ENCODE measurements at places on chromosomes 7 and 10.

DNA sequence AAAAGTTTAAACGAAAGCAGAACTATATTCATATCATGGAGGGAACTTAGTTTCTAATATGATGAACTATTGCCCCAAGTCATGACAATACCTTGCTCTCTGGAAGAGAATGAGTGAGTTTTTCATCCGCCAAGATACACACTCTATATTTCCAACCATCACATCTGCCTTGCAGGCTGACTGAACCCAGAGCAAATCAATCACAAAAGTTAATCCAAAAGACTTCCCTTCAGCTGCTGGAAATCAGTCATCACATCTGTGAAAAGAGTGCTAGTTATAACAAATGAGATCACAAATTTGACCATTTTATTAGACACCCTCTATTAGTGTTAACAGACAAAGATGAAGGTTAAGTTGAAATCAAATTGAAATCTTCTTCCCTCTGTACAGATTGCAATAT is 261.7 kb upstream of the PRKCQ start:
- DNase-seq, result no peak

- DNase-seq, result no peak
Measured at GRCh38 chr7:132065193-132065988, 509.0 kb upstream of the PODXL start.

DNA sequence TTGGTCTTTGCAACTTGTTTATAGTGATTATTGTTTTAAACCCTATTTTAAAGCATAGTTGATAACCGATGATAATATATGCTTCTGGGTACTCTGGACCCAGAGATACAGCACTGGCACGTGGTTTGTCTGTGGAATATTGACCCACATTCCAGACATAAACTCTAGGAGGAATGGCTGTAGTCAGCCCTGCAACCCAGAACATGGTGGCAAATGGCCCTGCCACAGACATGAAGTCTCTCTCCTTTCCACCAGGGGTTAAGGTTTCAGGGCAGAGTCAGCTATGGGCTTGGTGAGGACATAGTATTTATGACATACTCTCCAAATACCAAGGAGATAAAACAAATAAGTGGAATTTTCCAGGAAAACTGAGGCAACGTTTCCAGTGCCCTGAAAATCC is 83.6 kb downstream of the NAMPT start:
- no peak for DNase-seq

DNA sequence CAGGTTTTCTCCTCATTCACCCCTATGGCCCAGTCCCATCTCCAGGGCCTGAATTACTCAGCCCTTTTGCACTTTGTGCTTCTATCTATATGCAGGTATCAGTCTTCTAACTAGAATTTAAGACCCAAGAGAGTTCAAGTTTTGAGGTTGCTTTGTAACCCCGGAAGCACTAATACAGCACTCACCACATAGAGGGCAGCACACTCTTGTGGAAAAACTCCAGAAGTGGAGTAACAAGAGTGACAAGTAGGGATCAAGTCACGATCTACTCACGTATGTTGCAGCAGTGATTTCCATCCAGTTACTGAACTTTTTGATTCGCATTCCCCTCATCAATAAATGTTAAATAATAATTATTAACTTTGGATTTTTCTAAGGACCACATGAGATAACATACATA is 151.0 kb downstream of the CHCHD3 start:
- DNase-seq, result no peak

- DNase-seq, result no peak
Measured at GRCh38 chr7:13724977-13725566, 264.4 kb downstream of the ETV1 start.

- DNase-seq, result no peak
Measured at GRCh38 chr10:73734028-73734720, 10.0 kb upstream of the SEC24C start.

GRCh38 chr7:44615149-44615611 is 8.8 kb downstream of the OGDH start:
- DNase-seq, result no peak

DNA sequence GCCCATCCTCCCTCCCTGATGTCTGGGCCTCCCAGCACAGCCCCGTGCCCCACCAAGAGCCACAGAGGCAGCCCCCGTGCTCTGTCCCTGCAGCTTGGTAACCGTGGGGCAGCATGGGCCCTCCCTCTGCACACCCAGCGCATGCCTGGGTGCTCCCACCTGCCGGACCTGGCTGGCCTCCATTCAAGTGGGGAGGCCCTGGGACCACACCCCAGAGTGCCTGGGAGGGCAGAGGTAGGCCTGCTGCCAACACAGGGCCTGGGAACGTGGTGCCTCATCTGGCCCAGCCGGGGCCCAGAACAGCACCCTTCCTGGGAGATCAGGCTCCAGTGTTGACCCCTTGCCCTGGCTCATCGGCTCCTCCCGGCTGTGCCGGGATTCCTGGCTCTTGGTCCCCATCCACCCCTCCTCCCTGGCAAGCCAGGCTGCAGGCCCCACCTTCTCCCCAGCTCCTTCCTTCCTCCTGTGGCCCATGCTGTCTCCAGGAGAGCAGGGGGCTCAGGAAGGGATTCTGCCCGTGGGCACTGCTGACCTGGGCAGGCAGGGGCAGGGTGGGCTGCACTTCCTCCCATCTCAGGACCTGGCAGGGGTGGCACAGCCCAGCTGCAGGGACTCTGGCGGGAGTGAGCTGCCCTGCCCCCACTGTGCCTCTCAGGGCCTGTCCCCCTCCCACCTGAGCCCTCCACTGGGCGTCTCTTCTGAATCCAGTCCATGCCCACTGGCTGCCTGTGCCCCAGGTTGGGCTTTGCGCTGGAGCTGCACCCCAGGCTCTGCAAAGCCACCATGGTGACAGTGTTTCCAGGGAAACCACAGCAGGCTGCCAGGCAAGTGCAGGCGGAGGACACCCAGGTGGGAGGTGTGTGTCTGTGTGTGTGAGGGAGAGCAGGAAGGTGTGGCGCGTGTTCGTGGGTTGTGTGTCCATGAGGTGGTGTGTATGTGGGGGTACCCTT is 32.6 kb downstream of the PWWP2B start:
- no peak for DNase-seq

GRCh38 chr10:10731366-10731765 is 286.3 kb upstream of the CELF2 start:
- no peak for DNase-seq

- DNase-seq, result no peak
Measured at GRCh38 chr7:32673275-32673983, 178.1 kb downstream of the AVL9 start.

DNA sequence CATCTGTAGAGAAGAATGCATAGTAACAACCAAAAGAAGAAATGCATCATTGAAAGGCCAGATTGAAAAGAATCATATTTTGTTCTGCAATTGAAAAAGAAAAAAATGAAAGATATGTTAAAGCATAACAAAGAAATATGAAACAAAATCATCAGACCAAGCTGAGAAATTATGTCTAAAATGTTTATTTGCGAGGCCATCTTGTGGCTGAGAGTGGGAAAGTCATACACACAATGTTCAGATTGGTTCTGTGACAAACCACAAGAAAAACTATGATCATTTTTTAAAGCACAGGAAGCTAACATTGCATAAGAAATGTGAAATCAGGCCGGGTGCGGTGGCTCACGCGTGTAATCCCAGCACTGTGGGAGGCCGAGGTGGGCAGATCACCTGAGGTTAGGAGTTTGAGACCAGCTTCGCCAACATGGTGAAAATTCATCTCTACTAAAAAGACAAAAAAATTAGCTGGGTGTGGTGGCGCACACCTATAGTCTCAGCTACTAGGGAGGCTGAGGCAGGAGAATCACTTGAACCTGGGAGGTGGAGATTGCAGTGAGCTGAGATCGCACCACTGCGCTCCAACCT is 36.6 kb downstream of the ABCB5 start:
- DNase-seq, result no peak

GRCh38 chr7:25139536-25139935 is 14.5 kb upstream of the CYCS start:
- no peak for DNase-seq

DNA sequence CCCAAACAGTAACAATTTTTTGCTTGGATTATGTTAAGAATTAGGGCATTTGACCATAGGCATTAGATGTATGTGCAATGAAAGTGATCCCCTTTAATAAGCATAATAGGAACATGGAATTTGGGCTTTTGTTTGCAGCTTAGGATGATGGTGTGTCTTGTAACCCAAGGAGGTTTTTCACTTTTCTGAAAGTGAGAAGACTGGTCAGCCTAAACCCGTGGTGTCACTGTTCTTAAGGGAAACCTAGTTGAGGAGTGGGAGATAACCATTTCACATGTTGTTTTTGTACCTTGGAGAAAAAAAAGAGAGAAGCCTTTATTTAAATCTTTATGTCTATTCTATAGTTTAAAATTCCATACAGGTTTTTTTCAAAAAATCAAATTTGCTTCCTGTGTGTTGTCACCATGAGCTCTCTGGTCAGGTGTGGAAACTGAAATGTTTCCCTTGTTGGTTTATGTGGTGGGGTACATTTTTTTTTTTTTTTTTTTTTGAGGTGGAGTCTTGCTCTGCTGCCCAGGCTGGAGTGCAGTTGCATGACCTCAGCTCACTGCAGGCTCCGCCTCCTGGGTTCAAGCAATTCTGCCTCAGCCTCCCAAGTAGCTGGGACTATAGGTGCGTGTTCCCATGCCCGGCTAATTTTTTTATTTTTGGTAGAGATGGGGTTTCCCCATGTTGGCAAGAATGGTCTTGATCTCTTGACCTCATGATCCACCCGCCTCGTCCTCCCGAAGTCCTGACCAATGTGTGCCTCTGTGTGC is 7.7 kb downstream of the CCM2 start:
- no peak for DNase-seq

GRCh38 chr10:73644015-73644743 is 2.9 kb upstream of the MYOZ1 start:
- no peak for DNase-seq

DNA sequence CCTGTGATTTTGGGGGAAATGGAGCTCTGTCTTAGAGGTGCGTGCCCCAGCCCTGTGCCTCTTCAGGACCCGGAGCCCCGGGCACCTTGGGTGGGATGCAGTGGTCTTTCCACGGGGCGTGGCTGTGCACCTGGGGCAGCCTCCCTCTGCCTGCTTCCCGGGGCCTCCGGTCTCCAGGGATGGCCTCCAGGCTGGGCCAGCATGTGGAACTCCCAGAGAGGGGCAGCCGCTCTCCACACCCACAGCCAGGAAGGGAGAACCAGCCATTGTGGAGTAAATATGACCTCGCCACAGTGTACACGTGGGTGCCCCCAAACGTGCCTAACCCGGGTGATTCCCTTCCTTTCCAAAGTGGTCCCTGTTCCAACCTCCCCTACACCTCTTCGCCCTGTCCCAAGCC is 52.6 kb downstream of the JAKMIP3 start:
- DNase-seq, result no peak

- DNase-seq, result no peak
Measured at GRCh38 chr10:108962172-108962571, 961.1 kb downstream of the XPNPEP1 start.

GRCh38 chr10:130243015-130243414 is 106.8 kb downstream of the GLRX3 start:
- no peak for DNase-seq

DNA sequence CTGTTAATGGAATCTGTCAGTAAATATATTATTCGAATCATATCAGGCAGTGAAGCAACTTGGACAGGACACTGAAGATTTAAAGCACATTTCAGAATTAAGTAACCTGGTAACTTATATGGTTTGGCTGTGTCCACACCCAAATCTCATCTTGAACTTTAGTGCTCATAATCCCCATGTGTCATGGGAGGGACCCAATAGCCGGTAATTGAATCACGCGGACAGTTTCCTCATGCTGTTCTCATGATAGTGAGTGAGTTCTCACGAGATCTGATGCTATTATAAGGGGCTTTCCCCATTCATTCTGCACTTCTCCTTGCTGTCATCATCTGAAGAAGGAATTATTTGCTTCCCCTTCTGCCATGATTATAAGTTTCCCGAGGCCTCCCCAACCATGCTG is 83.2 kb upstream of the COL1A2 start:
- no peak for DNase-seq
